ENCODE measurements at places on chromosomes 5 and 9.
A peak's percentile ranks its signal among the peaks of the same experiment; 100 is the strongest.

DNA sequence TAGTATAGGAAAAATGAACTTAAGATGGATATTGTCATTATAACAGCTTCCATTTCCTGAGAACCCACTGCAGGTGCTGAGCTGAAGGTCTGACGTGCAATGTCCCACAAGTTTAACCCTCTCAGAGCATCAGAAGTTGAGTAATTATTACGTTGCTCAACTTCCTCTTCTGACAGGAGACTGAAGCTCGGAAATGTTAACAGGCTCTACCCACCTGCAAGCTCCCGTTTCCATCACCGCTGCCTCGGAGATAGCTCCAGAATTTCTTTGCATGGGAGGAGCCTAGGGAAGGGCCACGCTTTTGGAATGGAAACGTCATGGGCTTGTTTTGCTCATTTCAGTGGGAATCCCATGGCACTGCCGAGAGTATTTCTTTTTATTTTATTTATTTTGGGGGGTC, 1.0 kb upstream of the NTMT1 start:
- no peak for DNase-seq

DNA sequence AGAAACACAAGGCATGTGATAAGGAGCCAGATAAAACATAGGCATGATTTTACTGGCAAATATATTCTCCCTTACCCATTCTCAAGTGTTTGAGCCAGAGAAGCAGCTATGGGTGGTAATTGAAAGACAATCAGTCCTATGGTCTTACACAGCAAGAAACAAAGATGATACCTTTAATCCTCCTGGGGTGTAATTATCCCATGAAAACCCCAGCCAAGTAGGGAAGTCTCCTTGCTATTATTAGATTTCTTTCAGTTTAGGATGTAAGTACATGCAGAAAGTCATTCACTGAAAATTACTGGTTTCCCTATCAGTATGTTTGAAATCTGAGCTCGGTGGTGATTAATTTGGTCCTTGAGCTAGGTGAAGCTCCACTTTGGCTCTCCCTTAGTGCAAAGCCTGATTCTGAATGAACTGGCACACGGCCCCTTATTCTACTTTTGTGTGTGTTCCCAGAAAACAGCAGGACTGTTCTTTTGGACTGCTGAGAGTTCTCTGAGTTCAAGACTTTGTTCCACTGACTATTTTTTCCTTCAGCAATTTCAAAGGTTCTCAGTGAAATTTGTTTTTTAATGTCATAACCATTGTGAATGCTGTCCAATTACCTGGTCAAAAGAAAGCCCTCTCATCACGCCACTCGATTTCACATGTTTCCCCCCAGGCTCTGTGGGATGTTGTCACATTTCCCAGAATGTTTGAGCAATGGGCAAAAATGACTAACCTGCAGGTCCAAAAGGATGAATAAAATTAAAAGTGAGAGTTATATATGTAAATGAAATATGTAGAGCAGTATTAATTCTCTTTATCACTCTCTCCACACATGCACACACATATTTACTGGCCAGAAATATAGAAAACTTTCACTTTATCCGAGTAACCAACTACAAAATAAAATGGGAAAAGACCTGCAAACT, 343.0 kb downstream of the RAB3C start:
- DNase-seq, result no peak

DNA sequence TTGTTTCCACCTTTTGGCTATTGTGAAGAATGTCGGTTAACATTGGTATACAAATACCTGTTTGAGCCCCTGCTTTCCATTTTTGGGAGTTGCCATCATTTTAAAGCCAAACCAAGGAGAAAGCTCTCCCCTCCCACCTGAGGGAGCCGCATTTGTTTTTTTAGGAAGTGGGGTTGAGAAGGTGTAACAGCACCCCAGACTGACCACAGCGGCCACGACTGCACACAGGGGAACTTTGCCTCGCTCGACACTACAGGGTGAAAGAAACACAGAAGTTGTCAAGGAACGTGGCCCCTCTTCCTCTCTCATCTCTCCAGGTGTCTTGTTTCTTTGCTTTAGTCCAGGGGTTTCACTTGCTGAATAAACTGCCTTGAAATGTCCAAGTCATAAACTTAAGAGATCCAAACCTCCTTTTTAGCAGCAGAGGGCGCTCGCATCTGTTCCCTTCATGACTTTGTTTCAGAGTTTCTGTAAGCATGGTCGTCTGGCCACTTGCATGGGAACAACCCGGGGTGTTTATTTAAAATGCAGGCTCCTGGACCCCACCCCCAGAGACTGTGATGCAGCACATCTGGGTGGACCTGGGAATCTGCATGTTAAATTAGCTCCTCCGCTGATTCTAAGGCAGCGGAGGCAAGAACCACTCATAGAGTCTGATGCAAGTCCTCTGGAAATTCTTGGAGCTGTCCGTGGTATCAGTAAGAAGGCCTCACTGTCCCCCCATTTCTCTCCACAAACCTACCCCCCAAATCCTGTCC, 2.1 kb upstream of the TTLL11 start:
- peak; percentile 39 for DNase-seq

GRCh38 chr5:565782-566440, 41.7 kb upstream of the SLC9A3 start:
- DNase-seq, result no peak
